ENCODE measurements at places on chromosomes 2 and 18. TPM values are rescaled to one million over a fixed set of nuclear protein-coding genes. Genes with fewer than 3 reads are reported as not detected.

GRCh38 chr18:26925313-26925712 is 59.8 kb upstream of the AQP4 start:
- DNase-seq, result no peak

IL1RL2 gene
- 6.7 TPM for total RNA-seq

GRCh38 chr2:215598376-215598975 is 162.6 kb upstream of the FN1 start:
- no peak for DNase-seq

DNA sequence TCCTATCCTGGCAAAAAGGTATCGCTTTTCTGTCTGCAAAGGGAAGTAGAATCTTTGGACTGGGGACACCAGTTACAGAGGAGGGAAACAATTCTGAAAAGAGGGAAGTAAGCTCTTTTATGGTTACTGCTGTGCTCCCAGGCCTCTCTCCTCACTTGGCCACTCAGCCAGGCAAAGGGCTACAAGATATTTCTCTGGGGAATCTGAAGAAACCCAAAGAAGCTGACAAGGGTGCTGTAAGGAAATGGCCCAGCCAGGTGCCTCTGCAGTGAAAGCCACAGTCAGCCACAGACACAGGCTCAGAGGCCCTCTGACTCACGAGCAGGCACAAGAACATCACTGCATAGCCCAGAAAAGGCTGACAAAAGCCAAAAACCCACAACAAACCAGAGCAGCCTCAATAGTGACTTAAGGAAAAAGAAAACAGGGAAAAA is 5.8 kb downstream of the HDLBP start:
- no peak for DNase-seq

DNA sequence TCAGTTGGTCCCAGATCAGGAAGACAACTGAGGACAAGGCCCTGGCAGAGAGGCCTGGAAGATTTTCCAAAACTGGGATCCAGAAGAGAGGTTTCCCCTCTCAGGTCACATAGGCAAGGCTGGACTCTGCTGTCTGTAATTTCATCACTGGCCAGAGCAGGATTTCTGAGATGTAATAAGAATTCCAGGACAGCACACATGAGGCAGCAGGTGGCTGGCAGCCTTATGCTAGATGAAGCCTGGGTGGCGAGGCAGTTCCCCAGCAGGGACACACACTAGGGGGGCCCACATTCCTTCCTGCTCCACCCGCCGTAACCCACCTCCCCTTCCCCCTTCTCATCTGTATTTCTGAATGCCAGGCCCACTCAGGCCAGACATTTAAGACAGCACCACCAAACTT is 98.6 kb downstream of the HNRNPLL start:
- no peak for DNase-seq

LBX2 gene
- total RNA-seq, result 0.57 TPM

ZBTB7C gene
- 53.0 TPM for total RNA-seq

TDRD15 gene
- total RNA-seq, result not detected

- DNase-seq, result no peak
These were observed 98.9 kb upstream of the ODC1 start for GRCh38 chr2:10546975-10547391.

GRCh38 chr2:37795938-37796337 is 124.5 kb upstream of the CDC42EP3 start:
- DNase-seq, result no peak

GRCh38 chr18:72849671-72850070 is 18.1 kb downstream of the NETO1 start:
- no peak for DNase-seq

All from esophagus squamous epithelium (tissue), 5 donors.